ENCODE measurements at places on chromosomes 3 and 15.

DNA sequence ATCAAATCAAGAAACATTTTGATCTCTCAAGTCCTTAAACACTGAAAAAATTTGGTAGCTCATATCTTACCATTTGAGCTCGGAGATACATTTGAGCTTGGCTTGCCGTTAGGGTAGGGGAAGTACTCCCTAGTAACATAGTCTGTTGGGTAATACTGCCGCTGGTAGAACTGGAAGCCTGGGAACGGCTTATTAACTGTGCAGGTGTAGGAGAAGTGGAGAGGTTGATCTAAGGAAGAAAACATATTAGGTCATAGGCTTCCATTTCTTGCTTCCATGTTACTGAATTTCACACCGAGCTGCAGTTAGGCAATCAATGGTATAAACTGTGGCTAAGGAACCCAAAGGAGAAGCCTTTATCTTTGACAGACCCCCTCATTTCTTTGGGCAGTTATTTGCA, 32.5 kb downstream of the PHC3 start:
- no peak for DNase-seq

DNA sequence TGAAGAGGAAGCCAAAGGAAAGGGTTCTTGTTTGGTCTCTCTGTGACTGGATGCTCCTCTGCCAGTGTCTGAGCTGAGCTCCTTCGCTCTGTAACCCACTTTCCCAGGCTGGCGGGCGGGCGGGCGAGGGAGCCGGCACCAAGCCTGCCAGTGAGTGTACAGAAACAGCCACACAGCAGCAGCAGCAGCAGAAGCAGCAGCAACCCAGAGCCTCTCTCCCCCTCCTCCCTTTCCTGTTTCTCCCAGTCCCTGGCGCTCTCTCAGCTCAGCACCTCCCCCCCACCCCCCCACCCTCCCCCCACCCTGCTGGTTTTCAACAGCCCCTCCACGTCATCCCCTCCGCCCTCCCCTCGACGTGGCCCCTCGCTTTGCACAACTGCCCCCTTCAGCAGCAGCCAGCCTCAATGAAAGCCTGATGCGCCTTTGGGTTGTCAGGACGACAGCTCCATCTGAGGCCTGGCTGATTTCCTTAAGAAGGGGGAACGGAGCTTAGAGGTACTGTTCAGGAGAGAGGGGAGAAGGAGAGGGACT, at the start of gene LSAMP:
Gene LSAMP, minus strand, starts transcription at position 177 of the 531 bp plus-strand sequence.
- DNase-seq: no peak

DNA sequence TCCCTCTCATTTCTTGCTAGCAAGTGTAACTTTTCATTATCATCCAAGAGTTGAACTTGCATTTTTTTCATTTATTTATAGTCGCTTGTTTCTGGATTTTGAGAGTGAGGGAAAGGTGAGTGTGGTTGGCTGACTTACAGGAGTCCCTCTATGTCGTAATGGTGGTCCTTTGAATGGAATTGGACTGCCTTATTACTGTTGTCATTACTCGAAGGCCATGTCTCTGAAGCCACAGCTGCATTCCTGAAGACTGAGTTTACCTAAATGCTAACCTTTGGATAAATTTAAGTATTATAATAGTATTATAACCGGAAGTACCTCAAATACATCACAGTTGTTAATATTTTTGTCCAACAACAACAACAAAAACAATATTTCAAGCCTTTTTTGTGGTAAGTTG, 488.9 kb downstream of the GABRG3 start:
- DNase-seq: no peak

- no peak for DNase-seq
Observed at GRCh38 chr3:190436331-190436730, 13.4 kb downstream of the TMEM207 start.

GRCh38 chr15:76342382-76343201, 6.0 kb downstream of the ISL2 start:
- no peak for DNase-seq

DNA sequence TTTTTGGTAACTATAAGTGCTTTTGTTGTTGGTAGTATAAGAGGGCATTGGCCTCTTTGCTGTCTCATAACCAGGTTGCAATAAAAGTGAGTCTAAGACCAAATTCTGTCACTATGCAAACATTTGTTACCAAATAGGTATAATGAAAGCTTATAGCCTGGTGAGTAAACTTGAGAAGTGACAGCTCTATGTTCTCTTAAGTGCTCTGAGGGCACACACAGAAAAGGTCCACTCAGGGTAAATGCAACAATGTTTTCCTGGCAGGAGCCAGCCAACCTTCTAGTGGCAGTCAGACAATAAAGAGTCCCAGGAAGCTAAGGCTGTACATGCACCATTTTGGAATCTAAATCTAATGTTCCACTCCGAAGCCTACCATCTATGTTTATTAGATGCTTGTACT, 262.1 kb upstream of the TGFBR2 start:
- DNase-seq: peak; percentile 51

- peak; percentile 59 for DNase-seq
Observed at GRCh38 chr3:142993958-142994442, 7.4 kb upstream of the U2SURP start.

GRCh38 chr15:42141795-42142667, 14.4 kb downstream of the PLA2G4F start:
- DNase-seq: no peak

GRCh38 chr3:100289339-100289738, 28.5 kb downstream of the TBC1D23 start:
- DNase-seq: no peak

- no peak for DNase-seq
Observed at GRCh38 chr3:178277605-178278004, 258.6 kb upstream of the KCNMB2 start.

- DNase-seq: no peak
Observed at GRCh38 chr3:131553495-131554247, 50.9 kb upstream of the MRPL3 start.

- DNase-seq: peak; percentile 34
Observed at GRCh38 chr3:188742755-188743550, 428.8 kb upstream of the TPRG1 start.

DNA sequence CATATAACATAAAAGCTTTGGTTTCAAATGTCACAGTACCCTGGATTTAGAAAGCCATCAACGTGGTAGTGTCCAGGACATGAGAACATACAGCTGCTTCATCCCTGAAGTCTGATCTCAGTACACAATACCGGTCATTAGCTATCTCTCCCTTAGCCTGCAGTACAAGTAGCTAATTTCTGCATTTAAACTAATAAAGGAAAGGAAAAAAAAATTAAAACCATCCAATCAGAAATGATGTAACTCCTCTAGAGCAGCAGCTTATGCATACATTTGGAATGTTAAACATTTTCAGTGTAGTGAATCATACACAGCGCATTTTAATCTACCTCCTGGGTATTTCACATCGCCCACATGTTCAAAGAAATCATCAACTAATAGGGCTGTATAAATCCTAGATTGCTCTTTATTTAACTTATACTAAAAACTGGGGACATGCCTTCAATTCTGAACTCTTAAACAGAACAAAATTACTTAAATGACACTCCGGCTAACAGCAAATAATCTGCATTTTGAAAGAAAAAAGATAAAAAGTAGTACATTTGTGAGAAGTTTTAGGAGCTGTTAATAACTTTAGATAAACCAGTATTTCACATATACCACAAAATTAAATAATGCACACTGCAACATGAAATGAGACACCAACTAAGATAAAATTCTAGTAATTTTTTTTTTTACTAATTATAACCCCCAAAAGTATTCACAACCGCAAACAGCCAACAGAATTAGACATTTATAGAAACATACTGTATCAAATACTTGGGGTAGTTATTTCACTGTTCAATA, 3.7 kb downstream of the IGF2BP2 start:
- no peak for DNase-seq

DNA sequence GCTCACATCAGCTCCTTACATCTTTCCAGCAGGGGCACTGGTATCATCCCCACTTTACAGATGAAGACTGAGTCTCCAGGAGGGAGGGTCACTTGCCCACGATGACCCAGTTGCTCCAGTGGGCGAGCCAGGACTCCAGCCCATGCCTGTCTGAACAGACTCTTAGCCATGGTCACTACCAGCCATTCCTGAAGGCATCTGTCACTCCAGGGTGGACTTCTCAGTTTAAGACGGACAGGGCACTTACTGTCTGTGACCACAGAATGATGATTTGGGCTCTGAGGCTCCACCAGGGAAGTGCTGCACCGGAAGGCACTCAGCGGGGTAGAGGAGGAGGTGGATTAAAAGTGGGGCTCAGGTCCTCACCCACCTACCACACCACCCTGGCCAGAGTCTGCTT, 104.0 kb upstream of the SLC6A6 start:
- DNase-seq: no peak

DNA sequence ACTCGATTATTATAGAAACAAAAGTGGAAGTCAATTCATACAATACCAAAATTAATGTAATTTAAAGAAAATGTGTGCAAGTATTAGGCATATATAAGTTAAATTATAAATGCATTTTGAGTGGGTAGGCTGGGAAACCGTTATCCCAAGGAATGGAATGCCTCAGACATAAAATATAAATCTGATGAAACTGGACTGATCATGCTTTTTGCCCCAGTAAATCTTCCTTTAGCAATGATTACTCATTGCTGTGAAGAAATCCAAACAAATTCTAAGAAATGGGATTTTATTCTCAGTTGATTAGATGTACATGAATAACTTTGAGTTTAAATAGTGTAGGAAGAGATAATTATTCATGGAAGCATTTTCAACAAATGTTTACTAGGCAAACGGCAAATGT, 185.5 kb upstream of the KCNMB2 start:
- DNase-seq: no peak

DNA sequence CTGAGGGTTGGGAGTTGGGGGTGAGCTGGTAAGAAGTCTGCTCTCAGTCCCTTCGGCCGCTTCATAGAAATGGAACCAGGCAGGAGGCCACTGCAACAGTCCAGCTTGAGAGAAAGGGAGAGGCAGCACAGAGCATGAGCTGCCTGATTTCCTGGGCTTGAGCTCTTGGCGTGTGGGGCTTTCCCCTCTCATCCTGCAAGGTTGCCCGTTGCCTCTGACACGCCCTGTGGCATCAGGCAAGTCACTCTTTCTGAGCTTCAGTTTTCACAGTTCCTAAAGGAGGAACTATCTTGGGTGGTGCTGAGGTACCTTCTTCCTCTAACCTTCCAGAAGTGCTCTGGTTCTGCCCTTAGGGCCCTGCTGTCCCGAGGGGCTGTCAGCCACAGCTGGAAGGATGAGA, 4.9 kb downstream of the MESP2 start:
- no peak for DNase-seq

DNA sequence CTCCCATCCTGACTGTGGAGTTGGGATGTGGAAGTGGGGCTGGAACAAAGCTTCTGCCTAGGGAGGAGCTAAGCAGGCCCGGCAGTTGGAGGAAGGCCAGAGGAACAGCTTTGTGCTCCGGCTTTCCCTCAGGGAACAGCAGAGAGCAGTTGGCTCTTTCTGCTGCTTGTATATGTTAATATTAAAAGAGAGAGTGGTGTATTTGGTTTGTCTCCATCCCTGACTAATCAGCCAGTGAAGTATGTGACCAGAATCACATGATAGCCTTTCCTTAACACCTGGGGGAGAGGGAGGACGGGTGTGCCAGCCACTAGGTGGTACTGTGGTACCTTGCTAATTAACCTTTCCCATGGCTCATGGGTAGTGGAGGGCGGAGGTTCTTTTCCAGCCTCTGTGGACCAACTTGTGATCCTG, 10.0 kb downstream of the EIF2B5 start:
- DNase-seq: peak; percentile 75

DNA sequence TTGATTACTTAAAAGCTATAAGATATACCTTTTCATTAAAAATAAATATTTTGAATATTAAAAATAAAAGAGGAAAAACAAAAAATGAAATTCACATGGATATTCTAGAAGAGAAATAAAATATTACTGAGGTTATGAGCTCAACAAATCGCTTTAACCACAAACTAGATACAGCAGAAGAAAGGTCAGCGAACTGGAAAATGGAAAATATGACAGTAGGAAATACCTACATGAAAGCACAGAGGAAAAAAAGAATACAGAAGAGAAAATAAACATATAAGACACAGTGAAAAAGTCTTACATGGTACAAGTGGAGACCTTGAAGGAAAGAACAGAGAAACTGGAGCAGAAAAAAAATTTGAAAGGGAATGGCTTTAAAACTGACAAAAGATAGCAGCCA, 33.2 kb downstream of the SCAPER start:
- no peak for DNase-seq

DNA sequence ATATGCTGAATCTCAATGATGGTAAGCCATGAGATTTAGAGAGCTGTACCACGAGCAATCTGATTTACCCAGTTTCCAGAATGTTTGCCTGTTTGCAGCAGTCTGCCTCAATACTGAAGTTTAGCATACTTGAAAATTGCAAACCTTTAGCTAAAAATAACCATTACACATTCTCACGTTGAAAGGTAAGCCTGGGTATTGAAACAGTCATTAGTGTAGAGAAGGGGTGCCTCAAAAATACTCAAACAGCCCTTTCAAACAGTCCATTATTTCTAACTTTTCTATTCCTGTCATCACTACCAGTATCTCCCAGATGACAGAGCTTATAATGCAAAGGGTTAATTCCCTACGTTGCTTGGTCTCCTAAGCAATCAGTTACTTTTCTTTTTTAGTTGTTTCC, 111.8 kb upstream of the MBNL1 start:
- no peak for DNase-seq

DNA sequence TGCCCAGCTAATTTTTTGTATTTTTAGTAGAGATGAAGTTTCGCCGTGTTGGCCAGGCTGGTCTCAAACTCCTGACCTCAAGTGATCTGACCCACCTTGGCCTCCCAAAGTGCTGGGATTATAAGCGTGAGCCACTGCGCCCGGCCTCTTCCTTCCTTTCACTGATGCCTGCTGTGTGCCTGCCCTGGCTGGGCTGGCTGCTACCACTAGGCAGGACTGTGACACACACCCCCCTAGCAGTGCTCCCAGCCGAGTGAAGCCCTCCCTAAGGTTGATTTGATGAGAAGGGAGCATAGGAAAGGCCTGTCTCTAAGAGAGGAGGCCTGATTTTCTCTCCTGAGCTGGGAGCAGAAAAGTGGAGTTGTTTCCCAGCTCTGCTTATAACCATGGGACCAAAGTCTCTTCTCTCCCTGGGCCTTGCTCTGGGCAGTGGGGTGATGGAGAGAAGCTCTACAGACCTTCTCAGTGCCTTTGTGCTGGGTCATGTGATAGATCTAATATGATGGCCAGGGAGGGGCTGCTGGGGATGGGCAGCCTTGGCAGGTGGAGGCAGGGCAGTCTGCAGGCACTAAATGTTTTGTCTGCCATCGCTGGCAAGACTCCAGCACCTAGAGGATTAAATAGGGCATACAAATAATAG, 20.1 kb upstream of the SFMBT1 start:
- DNase-seq: no peak

GRCh38 chr15:58038426-58039078, 27.0 kb downstream of the ALDH1A2 start:
- DNase-seq: peak; percentile 72

GRCh38 chr3:50154476-50154839, 666 bp upstream of the SEMA3F start:
- no peak for DNase-seq

GRCh38 chr3:150300388-150300787, 107.7 kb upstream of the TSC22D2 start:
- DNase-seq: no peak

DNA sequence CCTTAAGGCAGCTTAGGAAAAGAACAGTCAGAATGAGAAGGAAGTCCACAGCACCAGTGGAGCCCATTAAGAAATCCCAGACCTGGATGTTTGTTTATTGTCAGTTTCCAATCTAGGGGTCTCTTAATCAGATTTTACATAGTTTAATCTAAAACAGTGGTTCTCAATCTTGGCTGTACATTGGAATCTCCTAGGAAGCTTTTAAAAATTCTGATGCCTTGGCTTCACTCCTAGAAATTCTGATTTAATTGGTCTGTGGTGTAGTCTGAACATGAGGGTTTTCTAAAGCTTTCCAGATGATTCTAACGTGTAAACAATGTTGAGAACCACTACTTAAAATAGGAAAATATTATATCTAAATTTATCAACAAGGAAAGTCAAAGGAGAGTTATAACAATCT, 56.6 kb upstream of the SPRED1 start:
- DNase-seq: no peak
